SW480 (cell line): ENCODE measurements at places on chromosomes 5 and 9.

- no peak for DNase-seq
Observed at GRCh38 chr5:63811961-63812360, 150.3 kb downstream of the HTR1A start.

- DNase-seq: peak; percentile 23
Observed at GRCh38 chr5:104652271-104652861, 1089.8 kb upstream of the NUDT12 start.

DNA sequence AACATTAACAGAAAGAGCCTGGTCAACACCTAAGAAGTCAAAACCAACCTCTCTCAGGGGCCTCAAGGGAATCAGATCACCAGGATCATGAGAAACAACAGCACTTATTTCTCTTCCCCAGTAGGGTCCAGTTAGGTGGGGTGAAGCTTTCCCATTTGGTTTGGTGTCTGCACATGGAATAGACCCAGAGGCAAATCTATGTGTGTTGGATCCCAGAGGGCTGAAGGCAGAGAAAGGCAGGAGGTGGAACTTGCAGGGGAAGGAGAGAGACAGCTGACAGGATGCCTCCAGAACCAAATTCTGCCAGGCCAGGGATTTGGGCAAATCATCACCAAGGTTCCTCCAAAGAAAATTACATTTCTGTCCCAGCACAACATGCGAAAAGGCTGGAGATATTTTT, 104.8 kb upstream of the SPOCK1 start:
- no peak for DNase-seq

- no peak for DNase-seq
Observed at GRCh38 chr5:132758451-132758850, 11.2 kb downstream of the CCNI2 start.

- no peak for DNase-seq
Observed at GRCh38 chr9:89502038-89502601, 4.2 kb upstream of the SEMA4D start.

DNA sequence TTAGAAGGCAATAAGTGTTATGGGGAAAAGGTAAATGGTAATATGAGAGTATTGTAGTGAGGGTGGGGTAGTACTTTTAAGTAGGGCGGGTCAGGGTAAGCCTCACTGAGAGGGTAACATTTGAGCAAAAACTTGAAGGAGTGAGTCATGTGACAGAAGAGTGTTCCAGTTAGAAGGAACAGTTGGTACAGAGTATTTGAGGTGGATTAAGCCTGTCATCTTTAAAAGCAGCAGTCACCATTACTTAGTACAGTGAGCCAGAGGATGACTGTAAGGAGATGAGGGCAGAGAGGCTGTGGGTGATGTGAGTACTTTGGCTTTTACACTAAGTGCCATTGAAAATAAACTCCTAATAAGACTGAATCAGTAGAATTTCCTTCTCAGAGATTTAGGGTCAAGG, 54.8 kb downstream of the UBAP1 start:
- DNase-seq: no peak

DNA sequence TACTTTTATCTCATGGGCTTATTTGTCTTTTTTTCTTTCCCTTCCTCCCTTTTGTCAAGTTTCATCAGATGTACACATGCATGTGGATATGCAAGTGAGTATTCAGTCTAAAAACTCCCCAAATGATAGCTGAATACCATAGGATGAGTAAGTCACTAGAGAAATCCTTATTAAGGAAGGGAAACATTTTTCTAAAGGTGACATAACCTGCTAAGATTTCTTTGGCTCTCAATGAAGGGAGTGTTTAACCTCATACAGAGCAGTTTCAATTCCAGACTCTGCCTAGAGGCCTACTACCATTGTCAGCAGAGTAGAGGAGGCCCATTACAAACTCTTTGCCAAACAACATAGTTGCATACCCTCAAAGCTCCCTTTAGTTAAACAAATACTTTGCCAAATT, 192.4 kb downstream of the ARHGEF28 start:
- DNase-seq: no peak

DNA sequence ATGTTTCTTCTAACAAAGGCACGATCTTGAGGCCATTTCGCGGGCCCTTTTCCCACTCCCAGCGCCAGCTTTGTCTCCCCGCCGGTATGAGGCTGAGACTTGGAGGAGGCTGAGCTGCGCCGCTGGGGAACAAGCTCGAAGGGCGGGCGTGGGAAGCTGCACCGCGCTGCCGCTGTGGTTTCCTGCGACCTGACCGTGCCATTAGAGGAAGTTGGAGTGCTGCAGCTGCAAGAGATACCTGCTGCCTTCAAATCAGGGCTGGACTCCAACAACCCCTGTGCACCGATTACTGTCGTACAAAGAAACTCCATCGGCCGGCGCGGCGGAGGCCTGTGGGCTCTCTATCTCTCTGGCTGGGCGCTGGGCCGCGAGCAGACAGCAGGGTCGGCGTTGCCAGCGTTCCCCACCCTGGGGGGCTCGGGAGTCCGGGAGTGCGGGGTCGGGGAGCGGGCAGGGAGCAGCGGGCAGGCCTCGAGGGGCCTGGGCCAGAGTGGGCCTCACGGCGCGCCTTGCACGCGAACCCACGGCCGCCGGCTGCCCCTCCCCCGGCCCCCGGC, 1.3 kb upstream of the ERBIN start:
- peak; percentile 90 for DNase-seq

DNA sequence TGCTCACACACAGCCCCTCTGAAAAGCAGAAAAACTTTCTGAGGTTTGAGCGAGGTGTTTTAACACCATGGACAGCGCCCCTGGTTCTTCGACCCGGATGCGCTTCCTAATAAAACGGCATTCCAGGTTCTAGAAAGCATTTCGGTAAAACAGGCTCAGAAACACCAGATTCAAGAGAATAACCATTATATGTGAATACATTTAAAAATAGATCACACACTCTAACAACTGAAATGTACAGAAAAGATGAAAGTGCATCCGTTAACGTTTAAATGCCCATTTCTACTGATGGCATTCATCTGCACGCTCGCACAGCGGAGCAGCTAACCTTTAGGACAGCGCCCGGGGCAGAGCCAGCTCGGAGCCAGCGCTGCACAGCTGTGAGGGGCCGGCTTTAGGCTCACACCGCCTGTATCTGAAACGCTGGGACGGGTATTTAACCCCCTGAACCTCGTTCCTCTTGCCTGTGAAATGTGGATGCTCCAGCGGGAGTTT, 26.3 kb upstream of the TENT4A start:
- DNase-seq: no peak

GRCh38 chr5:35354751-35355150, 124.5 kb upstream of the PRLR start:
- no peak for DNase-seq

DNA sequence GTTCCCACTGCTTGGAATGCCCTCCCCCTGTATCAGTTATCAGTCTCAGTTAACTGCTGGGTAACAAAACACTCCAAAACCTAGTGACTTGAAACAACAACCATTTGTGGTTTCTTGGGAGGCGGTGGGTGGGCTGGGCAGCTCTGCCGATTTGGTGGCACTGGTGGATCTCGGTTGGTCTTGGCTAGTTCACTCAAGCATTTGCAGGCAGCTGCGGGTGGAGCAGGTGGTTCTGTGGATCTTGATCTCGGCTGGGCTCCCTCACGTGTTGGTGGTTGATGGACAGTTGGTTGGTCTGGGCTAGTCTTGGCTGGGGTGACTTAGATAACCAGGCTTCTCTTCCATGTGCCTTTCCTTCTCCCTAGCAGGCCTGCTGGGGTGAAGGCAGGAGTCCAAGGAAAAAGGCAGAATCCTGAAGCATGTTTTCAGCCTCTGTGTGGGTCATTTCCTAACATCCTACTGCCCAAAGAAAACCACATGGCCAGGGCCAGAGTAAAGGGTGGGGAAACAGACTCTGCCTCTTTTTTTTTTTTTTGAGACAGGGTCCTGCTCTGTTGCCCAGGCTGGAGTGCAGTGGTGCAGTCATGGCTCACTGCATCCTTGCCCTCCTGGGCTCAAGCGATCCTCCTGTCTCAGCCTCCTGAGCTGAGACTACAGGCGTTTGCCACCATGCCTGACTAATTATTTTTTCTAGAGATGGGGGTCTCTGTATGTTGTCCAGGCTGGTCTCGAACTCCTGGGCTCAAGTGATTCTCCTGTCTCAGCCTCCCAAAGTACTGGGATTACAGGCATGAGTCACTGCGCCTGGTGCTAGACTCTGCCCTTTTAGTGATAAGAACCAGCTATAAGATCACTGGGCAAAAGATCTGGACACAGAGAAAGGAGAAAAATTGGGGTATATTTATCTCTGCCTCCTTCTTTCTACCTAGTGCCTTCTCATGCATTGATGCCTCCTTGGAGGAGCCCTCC, 183.7 kb downstream of the RGS3 start:
- no peak for DNase-seq

- DNase-seq: no peak
Observed at GRCh38 chr9:90085633-90086032, 480.8 kb downstream of the GADD45G start.

- no peak for DNase-seq
Observed at GRCh38 chr5:140216478-140217074, 41.6 kb downstream of the CYSTM1 start.

GRCh38 chr9:21680590-21680989, 121.8 kb upstream of the MTAP start:
- no peak for DNase-seq

DNA sequence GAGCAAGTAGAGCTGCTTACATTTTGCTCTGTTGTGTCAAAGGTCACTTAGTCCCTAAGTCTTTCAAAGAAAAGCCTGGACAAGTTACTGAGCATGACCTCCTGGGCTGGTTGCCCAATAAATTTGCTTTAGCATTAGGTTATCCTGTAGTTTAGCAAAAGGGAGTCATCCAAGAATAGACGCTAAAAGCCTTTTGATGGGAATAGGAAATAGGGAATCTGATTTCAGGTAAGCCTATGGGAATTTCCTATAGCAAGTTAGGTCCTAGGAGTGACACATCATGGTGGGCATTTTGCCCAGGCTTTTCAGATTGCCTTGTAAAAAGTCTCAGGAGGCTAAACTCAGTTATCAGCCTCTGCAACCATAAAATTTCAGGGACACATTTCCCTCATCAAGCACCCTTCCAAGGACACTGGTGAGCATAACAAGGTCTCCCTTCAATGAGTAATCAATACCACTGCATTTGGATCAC, 67.6 kb upstream of the RANBP3L start:
- no peak for DNase-seq
